ENCODE measurements at places on chromosomes 11 and 22. TPM values are rescaled to one million over a fixed set of nuclear protein-coding genes. Genes with fewer than 3 reads are reported as not detected.

The FAT3 gene
- total RNA-seq, result not detected

The SGSM1 gene
- 0.09 TPM for total RNA-seq

The UBE2L6 gene
- 74.9 TPM for total RNA-seq

DNA sequence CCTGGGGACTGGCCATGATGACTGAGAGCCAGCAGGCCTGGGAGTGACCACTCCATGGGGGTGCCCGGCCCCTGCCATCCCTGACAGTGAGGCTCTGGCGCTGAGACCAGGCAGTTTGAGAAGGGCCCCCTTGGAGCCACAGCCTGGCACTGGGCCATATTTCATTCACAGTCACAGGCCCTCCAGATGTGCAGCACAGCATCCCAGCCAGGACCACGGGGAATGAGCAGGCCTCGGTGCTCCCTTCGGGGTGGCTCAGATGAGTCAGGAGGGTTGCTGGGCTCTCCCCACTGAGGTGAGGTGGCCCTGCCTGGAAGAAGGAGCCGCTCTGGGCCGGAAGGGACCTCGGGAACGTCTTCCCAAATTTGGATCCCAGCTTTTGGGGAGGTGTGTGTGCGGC lies 53.0 kb downstream of the GRAMD4 start:
- DNase-seq, result no peak

Measured in CD8-positive, alpha-beta memory T cell (primary cell).